Stimulated activated CD8-positive, alpha-beta memory T cell treated with anti-CD3 and anti-CD28 coated beads, Interleukin-4, amount 100 ng/mL, for 4 hours (primary cell): ENCODE measurements at places on chromosomes 13 and 19.

- no peak for DNase-seq
These were observed 385.6 kb downstream of the IRS2 start for GRCh38 chr13:109400624-109401257.

DNA sequence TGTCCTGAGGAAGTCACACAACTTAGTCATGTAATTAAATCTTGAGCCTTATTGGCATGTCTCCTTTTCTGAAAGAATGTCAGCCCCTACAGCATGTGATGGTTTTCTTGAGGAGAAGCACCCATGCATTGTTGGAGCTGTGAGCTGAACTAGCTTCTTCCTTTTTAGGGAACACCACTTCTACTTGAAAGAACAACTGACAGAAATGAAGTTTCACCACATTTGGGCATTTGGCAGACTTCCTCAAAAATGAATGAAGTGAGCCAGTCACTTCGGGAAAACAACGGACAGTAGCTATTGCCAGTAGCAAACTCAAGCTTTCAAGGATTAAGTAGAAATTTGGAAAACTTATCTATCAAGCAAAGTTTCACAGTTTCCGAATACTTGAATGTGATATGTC lies 1351.3 kb downstream of the EFNB2 start:
- DNase-seq, result no peak

GRCh38 chr13:52411629-52412028 lies 5.7 kb upstream of the THSD1 start:
- no peak for DNase-seq

DNA sequence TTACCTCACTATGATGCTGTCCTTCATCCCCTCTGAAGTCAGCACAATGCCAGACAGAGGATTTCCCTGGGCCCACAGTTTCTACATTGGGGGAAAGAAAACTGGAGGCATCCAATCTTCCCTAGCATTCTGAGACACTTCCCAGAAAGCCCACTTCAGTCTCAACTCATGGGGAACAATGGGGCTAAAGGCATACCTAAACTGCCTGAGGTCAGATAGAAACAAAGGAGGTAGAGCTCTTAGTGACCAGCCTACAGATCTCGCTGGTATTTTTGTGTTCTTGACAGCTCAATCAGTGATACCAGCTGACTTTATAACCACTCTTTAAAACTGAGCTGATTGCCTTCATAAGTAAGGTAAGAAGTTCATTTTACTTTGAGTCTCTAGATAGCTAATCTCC lies 881.0 kb upstream of the GPC6 start:
- no peak for DNase-seq
